ENCODE measurements at places on chromosomes 5 and 9. TPM values are rescaled to one million over a fixed set of nuclear protein-coding genes. Genes with fewer than 3 reads are reported as not detected.

GRCh38 chr9:131292937-131293336 is 3.4 kb downstream of the PLPP7 start:
- DNase-seq = no peak

- no peak for DNase-seq
These were observed 10.0 kb upstream of the ACTBL2 start for GRCh38 chr5:57492632-57493031.

- DNase-seq = peak; percentile 65
These were observed 73.5 kb downstream of the NR6A1 start for GRCh38 chr9:124697326-124698200.

DNA sequence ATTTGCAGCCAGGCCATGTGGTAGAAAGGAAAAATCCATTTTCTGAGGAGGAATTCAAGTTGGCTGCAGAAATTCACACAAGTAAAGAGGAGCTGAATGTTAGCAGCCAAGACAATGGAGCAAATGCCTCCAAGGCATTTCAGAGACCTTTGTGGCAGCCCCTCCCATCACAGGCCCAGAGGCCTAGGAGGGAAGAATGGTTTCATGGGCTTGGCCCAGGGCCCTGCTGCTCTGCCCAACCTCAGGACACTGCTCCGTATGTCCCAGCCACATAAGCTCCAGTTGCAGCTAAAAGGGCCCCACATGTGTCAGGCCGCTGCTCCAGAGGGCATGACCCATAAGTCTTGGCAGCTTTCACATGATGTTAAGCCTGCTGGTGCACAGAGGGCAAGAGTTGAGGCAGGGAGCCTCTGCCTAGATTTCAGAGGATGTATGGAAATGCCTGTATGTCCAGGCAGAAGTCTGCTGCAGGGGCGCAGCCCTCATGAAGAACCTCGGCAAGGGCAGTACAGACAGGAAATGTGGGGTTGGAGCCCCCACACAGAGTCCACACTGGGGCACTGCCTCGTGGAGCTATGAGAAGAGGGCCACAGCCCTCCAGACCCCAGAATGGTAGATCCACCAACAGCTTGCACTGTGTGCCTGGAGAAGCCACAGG is 144.2 kb upstream of the EPB41L4A start:
- no peak for DNase-seq

GRCh38 chr5:1348986-1349245 is 4.0 kb upstream of the CLPTM1L start:
- DNase-seq = no peak

DNA sequence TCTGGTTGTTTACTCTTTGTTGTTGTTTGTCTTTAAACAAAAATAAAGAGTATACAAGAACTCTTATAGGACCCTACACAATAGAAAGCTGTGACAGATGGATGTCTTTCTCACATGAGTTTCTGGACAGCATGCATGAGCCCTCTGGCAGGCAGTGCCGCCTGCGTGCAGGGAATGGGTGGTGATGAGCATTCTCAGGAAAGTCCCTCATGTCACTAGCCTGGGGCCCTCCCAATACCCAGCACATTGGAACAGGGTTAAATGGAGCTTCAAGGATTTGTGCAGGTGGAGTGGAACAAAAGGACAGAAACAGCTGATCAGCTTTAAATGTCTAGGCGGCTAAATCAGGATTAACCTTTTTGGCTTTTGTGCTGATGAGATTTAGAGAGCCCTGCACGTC is 181.0 kb upstream of the CD180 start:
- DNase-seq = no peak

The DENND1A gene
- 26.7 TPM for total RNA-seq

GRCh38 chr5:64839936-64840335 is 71.2 kb downstream of the CWC27 start:
- DNase-seq = no peak

DNA sequence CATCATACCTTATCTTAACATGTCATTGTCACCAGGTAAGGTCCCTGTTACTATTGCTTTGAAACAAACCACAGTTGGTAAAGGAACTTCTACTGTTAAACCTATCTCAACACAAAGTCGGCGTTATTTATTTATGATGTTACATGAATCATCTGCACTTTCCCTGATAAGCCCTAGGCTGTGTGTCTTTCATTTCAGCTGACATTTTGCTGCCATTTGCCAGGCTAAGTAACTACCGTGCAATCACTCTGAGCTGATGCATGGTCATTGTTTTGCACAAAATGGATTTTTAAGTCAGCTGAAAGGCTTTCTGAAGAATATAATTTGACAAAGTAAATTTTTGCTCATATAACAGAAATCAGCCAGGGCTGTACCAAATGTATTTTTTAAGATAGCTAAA is 546.5 kb downstream of the ZNF608 start:
- DNase-seq = no peak

DNA sequence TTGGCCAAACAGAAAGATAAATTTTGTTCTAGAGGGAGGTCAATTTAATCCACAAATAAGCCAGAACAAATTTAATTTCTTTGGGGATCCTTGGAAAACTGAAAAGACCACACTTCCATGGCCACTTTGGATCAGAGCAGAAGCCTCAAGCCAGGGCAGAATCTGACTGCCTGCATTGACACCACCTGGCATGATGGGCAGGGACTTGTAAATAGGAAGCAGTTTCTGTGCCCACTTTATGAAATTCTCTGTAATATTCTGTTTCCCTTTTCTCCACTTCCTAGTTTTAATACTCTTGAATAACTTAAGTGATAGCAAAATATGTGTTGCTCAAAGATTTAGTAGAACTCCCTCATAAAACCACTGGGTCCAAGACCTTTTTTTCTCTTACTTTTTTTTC is 6.7 kb upstream of the TMEM252 start:
- DNase-seq = no peak

DNA sequence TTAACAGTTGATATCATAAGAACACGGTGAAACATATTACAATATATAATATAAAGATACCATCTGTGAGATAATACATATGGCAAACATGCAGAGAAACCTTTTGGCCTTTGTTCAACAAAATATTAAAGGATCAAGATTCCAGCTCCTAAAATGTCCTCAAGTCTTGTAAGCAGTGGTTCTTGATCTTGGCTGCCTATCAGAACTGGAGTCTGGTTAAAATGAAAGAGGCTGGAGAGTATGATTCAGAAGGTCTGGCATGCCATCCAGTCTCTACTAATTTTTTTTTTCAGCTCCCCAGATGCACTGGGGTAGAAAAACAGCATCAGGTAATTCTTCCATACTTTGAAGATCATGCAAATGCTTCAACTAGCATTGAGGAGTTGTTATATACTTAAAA is 83.2 kb downstream of the TNC start:
- DNase-seq = peak; percentile 78

DNA sequence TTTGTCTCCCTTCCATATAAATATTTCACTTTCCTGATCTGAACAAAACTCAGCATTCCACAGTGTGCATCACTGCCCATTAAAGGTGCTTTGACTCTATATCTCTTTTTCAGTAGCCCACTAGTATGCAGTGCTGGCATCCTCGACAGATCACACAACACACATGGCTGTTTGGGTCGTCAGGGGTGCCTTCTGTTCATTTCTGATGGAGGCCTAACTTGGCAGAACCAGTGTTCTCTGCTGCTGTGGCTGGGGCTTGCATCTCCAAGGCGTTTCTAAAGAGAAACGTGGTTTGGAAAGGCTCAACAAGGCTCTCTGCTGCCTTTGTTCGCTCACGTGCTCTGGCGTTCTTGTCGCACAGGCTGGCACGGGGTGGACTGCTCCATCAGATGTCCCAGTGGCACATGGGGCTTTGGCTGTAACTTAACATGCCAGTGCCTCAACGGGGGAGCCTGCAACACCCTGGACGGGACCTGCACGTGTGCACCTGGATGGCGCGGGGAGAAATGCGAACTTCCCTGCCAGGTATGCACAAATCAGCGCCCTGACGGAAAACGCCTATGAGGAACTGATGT is 97.7 kb upstream of the PRRC1 start:
- no peak for DNase-seq

DNA sequence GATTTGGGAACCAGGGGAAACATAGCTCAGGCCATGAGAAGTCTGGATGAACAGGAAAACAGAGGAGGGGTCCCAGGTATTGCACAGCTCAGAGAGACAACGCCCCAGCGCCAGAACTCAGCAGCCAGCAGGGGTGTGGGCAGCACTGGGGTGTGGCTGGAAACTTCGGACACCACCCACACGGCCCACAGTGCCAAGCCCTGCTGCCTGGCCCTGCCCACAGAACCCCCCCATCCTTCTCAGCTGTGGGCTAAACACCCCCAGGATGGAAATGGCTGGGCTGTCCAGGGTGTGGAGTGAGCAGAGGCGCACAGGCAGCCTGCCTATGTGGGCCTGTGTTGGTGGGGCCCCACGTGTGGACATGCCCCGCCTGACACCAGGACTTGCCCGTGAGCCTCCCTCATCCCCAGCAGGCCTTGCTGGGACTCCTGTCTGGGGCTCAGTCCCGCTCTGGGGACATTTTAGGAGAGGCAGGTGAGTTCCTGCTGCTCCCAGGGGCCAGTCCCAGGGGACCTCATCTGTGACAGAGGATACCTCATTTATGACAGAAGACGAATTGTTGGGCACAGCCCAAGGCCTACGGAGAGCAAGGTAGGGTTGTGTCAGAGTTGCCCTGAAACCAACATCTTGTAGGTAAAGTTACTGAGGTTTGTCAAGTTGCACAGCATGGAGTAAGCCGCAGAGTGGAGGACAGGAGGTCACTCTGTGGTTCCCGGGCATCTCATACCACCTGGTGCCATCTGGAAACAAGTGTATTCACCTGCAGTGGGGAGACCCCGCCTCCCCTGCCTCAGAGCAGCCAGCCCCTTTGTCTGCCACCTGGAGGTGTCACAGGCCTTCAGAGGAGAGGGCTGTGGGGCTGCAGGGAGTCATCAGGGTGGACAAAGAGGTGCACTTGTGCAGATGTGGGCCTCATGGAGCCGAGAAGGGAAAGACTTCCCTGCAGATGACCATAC is 183.2 kb downstream of the AUH start:
- no peak for DNase-seq
